ENCODE measurements at places on chromosomes 6 and 20.
A peak's percentile ranks its signal among the peaks of the same experiment; 100 is the strongest.

DNA sequence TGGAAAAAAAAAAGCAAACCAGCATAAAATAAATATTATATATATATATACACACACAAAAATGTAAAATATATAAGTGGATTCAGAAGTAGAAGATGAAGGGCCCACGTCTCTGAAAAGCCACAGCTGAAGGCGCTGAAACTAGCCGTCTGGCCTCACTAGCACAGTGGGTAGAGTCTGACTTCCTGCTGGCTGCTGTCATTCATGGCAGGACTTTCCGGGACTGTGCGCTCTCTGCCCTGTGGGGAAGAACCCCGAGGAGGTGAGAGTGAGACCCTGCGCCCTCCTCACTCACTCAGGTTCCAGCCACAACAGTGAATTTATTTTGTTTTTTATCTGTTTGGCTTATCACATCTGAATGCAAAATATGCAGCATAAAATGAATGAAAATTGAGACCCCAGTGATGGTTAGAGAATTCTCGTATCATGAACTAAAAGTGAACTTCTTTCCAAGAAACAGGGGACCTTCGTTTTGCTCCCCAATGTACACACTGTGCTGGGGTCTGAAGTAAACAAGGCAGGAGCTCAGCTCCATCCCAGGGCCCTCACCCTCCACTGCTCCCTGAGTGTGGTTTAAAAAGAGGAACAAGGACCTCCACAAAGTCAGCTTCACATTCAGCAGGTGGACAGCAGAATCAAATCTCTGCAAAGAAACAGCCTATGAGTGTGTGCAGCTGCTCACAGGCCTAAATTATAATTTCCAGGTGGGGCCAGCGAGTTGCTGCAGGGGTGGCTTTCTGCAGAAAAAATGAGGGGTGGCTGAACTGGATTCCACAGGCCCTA is 1.3 kb upstream of the RAMACL start:
- no peak for DNase-seq

DNA sequence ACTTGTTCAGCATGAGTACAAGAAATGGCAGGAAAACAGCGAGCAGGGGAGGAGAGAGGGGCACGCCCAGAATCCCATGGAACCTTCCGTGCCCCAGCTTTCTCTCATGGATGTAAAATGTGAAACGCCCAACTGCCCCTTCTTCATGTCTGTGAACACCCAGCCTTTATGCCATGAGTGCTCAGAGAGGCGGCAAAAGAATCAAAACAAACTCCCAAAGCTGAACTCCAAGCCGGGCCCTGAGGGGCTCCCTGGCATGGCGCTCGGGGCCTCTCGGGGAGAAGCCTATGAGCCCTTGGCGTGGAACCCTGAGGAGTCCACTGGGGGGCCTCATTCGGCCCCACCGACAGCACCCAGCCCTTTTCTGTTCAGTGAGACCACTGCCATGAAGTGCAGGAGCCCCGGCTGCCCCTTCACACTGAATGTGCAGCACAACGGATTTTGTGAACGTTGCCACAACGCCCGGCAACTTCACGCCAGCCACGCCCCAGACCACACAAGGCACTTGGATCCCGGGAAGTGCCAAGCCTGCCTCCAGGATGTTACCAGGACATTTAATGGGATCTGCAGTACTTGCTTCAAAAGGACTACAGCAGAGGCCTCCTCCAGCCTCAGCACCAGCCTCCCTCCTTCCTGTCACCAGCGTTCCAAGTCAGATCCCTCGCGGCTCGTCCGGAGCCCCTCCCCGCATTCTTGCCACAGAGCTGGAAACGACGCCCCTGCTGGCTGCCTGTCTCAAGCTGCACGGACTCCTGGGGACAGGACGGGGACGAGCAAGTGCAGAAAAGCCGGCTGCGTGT is 11.6 kb downstream of the TNFAIP3 start:
- DNase-seq = no peak

GRCh38 chr6:13139119-13139518 is 189.2 kb downstream of the TBC1D7 start:
- no peak for DNase-seq

GRCh38 chr6:111406200-111406721 is 76.8 kb downstream of the REV3L start:
- DNase-seq = peak; percentile 7

DNA sequence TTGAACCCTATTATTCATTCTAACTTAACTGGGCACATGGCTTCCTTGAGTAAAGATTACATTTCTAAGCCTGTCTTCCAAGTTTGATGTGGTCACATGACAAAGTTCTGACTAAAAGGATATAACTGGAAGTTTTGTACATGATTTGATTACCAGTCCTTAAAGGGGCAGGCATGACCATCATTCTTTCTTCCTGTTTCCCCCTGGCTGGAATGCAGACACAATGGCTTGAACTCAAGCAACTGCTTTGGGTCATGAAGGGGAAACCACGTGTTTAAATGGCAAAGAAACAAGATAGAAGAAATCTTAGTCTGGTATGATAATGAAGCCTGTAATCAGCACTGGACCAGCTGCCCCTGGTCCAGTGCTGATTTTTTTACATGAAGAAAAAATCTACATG is 15.6 kb upstream of the SHLD1 start:
- DNase-seq = no peak

- no peak for DNase-seq
These were observed 26.4 kb upstream of the ZMYND8 start for GRCh38 chr20:47382746-47383415.

DNA sequence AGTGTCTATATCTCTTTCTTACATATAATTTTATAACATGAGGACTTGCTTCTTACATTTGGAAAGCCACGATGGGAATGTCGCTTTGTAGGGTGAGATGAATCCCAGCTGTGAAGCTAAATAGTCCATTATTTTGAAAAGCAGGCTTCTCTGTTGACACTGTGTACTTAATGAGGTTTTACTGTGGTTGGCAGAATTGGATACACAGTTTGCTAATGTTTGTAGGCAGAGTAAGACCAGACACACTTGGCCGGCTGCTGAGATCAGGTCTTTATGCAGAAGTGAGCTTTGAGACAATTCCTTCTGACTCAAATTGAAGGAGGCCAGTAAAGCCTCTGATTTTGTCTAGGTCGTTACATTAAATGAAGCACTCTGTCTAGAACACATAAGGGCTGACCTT is 93.0 kb downstream of the NDUFAF5 start:
- DNase-seq = no peak

- DNase-seq = no peak
These were observed 181.8 kb upstream of the PDE10A start for GRCh38 chr6:165844801-165845364.

DNA sequence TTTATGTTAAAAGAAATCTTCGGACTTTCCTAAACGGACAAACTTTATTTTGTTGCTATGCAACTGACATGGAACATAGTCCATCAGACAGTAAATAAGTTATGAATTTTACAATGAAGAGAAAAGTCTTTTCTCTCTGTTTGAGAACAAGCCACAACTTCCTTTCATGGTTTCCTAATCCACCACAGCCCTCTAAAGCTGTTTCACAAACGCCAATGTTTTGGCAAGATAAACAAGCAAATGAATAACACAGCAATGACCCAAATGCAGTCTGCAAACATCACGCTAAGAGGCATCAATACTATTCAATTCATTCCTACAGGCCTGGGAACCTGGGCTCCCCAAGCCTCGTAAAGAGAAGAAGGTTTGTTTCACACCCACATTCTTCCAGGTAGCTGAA is 60.4 kb downstream of the HAO1 start:
- DNase-seq = no peak

DNA sequence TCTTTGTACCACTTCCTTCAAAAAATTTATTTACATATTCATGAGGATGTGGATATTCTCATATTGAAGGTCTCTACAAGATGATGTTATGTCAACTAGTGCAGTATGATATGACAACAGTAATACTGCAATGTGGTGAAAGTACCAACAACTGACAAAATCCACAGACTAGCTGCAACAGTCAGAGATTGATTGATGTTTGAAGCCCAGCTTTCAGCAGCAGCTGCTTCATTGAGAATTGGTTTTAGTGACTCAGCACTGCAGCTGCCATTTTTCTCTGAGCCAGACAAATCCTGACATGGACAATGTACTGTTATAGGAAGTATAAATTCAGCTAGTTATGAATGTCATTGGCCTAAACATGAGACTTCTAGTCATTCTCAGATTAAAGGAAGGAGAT is 53.8 kb downstream of the PKIB start:
- DNase-seq = peak; percentile 74

- no peak for DNase-seq
These were observed 159.5 kb downstream of the SOD2 start for GRCh38 chr6:159533568-159533967.

DNA sequence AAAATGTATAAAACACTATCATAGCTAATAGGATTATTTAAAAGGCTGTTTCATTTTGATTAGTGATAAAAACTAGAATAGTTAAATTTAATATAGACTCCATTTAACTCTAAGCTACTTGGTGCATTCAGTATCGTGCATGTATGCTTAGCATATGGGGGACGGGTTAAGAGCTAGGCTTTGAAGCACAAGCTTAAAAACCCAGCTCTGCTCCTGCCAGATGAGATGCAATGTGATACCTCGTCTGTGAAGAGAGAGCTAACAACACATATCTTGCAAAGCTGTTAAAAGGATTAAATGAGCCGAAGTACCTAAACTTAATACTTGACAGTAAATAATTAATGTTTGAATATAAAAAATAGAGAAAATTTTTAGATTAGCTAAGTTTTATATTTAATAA is 42.2 kb downstream of the DTNBP1 start:
- peak; percentile 98 for DNase-seq

DNA sequence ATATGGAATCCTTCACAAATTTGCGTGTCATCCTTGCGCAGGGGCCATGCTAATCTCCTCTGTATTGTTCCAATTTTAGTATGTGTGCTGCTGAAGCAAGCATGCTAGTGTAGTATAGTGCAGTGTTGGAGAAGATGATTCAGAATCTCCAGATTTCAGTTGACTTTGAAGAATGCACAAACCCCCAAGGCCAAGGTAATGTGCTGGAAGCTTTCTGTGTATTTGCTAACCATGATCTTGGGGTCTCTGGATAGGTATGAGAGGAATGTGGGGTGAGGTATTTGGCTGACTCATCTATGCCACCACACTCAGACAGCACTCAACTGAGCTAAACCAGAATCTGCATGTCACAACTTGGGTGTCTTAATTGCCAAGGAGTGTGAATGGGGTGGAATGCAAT is 42.6 kb upstream of the DEK start:
- DNase-seq = no peak

- DNase-seq = no peak
These were observed 145.5 kb upstream of the STMND1 start for GRCh38 chr6:16956361-16956760.

DNA sequence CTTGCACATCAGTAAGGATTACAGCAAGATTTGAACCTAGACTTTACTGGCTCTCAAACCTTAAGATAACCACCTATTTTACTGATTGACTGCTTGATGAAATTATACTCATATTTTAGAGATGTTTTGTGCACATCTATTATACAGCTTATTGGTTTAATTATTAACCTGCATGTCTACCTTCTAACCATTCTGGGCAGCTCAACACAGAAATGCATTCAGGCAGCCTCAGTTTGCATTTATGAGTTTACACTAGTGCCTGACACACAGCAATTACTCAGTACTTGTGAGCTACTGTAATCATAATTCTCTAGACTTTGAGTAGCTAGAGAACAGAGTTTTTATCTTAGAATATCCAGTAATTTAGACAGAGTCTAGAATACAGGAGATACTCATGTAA is 273.9 kb upstream of the THEMIS start:
- no peak for DNase-seq

DNA sequence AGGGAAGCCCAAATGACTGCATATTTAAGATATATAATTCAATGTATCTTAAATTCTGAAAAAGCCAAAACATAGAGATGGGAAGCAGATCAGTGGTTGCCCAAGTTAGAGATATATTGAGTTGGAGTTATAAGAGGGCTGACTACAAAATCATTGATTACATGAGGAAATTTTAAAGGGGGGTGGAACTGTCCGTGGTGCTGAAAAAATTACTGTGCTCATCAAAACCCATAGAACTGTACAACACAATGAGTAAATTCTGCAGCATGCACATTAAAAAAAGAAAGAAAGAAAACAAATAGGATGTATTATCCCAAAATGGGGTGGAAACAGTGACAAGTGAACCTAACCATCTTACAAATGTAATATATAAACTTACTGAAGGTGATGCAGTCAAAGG is 100.9 kb downstream of the FUT9 start:
- no peak for DNase-seq

- no peak for DNase-seq
These were observed 28.1 kb upstream of the SLC22A23 start for GRCh38 chr6:3484946-3485345.

DNA sequence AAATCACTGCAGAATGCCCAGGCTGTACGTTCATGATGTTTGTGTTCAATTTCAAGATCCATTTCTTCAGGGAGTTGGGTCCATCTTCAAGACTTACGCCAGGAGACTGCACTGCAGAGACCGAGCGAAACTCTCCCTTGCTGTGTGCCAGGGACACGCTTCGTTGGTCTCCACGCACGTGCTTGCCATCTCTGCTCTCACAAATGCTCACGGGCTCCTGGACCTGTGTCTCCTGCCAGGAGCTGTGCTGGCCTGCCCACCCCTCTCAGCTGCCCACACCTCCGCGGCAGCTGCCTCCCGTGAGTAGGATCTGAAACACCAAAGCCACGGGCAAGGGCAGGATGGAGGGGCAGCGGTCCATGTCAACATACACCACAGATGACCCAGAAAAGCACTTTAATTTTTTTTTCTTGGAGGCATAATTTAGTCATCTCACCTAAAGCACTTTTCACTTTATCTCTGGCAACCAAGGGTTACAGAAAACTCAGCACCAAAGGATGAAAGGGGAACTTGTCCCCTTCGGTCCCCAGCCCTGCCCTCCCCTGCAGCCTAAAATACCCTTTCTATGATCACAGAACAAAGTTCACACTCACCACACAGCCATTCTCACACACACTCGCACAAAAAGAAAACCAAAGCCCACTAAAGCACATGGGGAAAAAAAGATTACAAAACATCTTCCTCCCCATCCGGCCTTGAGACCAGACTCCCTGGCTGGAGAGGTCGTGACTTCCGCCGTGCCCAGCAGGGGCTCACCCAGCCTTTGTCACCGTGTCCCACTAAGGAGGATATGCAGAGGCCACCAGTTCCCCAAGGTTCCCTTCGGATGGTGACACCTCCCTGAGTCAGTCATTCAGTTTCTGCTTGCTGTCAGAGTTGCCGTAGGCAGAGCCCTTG is 137.9 kb downstream of the AGPAT4 start:
- no peak for DNase-seq

DNA sequence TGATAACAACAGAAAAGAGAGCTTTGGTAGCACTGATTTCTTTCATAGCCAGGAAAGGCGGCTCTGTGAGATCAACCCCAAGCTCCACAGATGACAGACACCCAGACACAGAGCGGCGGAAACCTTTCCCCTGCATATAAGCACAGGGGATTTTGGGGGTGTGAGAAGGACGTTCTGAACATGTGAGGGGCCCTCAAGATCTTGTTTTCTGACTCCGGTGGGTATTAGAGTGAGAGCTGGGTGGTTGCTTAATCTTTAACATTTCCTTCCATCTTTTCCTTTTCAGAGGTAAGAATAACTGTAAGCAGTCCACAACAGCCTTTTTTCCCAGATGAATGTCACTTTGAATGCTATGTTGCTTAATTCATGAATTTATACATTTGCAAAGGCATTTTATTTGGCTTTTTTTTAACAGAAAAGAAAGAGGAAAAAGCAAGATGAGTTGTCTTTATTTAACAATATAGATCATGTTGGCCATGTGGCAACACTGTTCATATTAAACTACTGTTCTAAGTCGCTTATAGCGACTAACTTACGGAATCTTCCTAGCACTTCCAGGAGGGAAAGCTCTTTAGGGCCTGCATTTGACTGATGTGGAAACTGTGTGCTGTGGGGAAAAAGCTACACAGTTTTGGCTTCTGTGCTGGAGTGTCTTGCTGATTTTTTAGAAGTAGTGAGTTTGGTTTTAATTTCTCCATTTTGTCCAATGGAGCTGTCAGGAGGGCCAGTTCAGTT is 80.5 kb upstream of the NAA20 start:
- no peak for DNase-seq
